ENCODE measurements at places on chromosomes 16 and 17.

DNA sequence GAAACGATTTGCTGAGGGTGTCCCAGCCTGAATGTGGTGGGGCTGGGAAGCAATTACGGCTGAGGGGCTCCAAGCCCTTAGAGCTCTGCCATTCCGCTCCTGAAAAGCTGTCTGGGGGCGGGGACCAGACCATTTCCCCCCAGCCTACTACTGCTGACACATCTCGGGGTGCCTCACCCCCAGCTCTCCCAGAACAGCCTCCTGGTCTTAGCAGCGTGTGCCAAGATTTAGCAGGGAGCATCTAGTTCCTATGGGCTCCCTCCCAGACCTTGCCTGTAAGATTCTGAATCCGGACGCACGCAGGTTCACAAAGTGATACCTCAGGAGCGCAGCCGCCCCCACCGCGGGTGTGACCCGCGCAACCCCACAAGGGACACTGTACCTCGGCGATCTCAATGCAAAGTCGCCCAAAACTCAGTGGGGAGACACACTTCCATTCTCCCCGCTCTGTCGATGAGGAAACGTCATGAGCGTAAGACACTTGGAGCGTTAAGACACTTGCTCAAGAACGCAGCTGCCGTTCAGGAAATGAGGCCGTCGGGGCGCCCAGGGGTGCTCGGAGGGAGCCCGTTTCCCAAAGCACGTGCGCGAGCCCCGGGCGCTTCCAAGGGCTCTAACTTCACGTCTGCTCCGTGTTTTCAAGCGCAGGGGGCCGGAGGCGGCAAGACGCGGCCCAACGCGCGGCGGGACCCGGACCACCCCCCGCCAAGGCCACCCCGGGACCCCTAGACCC is 629 bp downstream of the GEMIN4 start:
- no peak for DNase-seq

GRCh38 chr17:2704031-2704889 is 7.3 kb downstream of the CLUH start:
- no peak for DNase-seq

DNA sequence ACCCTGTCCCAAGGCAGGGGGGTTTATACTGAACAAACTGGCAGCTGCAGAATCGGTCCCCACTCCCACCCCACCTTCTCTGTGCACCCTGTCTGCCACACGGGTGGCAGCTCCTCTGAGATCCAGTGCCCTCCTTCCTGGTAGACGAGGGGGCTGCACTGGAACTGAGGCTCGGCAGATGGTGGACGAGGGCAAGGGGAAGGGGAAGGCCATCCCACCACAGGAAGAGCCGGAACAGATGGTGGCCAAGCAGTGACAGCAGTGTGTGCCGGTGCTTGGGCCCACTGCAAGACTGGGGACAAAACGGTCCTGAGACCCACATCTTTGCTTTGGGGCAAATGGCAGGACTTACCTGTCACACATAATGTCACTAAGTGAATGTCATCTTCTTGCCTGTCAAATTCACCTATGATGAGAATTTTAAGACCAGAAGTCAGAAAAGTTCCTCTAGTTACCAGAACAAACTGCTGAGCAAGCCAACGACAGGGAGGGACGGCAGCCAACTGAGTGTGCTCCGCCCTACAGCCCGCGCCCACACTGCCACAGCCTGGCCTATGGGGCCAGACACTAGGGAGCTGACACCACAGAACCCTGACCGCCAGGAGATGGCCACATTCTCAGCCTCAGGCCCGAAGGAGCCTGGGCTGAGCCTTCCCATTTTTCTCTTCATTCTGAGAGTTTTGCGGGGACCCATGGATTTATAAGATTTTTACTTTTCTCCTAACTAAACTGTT is 14.4 kb downstream of the NTAN1 start:
- no peak for DNase-seq

DNA sequence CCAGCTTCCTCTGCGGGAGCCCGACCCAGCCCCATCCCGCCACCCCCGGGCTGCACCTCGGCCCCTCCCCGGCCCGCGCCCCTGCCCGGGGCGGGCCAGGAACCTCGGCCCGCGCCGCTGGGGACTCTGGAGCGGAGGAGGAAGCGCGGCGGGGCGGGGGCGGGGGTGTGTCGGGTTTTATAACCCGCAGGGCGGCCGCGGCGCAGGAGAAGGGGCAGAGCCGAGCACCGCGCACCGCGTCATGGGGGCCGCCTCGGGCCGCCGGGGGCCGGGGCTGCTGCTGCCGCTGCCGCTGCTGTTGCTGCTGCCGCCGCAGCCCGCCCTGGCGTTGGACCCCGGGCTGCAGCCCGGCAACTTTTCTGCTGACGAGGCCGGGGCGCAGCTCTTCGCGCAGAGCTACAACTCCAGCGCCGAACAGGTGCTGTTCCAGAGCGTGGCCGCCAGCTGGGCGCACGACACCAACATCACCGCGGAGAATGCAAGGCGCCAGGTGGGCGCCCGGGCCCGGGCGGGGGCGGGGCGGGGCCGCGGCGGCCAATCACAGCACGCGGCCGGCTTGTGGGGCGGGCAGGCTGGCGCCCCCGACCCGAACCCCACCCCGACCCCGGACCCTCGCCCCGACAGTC is at the start of gene ACE:
ACE (plus strand) TSS at position 208 of the 626 bp plus-strand sequence; CDS start at position 242, 34 bp downstream.
- DNase-seq = no peak

DNA sequence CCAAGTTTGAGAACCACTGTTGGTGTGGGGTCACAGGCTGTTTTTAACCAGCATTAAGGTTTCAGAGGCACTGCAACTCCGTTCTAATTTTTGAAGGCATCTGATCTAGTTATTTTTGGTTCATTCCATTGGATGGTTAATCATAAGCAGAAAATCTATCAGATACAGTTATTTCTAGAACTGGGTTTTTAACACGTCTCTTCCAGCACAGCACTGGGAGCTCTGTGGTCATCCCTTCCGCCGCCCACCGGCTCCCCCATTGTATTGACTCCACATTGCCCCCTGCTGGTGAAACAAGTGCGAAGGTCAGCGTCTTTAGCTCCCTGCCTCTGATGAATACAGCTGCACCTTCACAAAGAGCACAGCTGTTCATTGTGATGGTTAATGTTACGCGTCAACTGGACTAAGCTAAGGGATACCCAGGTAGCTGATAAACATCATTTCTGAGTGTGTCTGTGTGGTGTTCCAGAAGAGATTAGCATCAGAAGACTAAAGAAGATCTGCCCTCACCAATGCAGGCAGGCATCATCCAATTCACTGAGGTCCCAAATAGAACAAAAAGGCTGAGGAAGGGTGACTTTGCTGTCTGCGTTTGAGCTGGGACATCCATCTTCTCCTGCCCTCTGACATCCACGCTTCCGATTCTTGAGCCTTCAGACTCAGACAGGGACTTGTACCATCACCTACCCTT is 8.5 kb downstream of the CCL18 start:
- peak; percentile 24 for DNase-seq

DNA sequence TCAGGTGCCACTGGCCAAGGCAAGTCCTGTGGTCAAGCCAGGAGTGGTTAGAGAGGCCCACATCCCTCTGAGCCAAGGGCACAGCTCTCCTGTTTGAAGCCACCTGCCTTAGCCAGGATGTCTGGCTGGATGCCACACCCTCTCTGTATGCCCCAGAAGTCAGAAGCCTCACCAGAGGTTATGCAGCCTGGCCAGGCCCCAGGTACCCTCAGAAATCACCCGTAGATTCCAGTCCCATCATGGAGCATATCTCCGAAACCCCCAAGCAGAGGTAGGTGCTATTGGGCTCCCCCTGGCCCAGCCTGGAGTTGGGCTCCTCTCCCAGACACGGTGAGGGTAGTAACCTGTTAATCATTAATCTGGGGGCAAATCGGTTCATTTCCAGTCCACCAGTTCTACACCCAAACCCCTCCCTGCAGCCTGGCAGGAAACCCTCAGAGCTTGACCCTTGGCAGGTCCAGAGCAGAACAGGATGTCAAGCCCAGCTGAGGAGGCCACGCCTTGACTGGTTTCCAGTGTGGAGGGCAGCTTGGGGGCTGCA is 60.6 kb upstream of the TMEM97 start:
- no peak for DNase-seq

GRCh38 chr16:84294531-84295142 is at the start of gene WFDC1:
WFDC1 (plus strand) TSS chr16:84294878; CDS start chr16:84294972, 94 bp downstream.
- DNase-seq = no peak

GRCh38 chr16:11217651-11218603 is 38.1 kb downstream of the SOCS1 start:
- DNase-seq = no peak

DNA sequence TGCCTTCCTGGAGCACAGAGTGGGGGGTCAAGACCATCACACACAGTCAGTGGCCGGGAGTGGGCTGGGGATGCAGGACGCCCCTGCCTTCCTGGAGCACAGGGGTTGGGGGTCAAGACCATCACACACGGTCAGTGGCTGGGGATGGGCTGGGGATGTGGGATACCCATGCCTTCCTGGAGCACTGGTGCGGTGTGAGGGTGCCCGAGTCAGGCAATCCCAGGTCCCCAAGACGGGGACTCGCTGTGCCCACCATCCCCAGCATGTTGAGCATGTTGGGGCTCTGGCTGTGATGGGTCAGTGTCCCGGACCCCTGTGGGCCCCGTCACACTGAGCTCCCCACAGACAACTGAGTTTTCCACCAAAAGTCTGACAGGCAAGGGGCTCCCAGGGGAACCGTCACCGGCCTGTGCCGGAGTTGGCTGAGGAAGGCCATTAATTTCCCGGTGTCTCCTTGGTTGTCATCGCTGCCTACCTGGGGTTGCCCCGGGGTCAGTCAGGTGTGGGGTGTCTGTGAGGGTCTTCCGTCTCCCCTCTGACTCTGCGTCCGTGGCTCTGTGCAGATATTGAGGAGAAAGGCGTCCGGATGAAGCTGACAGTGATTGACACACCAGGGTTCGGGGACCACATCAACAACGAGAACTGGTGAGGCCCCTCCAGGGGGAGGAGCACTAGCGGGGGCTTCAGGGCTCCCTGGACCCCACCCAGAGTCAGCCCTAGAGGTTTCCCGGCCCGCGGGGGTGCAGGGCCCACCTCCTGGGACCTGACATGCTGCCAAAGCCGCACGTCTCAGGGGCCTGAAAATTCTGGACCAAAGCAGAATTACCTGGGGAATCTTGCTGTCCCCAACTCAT is 347.1 kb downstream of the SEC14L1 start:
- DNase-seq = no peak

- DNase-seq = no peak
Measured at GRCh38 chr17:41836550-41837196, 641 bp upstream of the NT5C3B start.

- DNase-seq = no peak
Measured at GRCh38 chr16:74302341-74302740, 5.7 kb downstream of the PSMD7 start.

GRCh38 chr17:43316522-43317142 is 82.2 kb upstream of the ARL4D start:
- no peak for DNase-seq

DNA sequence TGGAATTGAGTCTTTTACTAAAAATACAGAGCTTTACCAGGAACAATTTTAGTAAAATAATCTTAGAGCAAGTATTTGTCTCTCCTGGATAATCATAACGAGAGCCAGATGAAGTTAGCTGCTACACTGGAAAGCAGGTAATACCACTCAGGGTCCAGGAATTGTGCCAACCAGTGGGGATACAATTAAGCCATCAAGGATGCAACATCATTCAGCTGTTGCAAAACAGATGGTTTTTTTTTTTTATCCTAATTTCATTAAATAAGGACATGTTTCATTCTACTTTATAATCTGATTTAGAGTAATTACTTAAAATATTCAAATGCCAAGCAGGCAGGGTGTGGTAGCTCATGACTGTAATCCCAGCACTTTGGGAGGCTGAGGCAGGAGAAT is 10.2 kb downstream of the MMD start:
- no peak for DNase-seq

DNA sequence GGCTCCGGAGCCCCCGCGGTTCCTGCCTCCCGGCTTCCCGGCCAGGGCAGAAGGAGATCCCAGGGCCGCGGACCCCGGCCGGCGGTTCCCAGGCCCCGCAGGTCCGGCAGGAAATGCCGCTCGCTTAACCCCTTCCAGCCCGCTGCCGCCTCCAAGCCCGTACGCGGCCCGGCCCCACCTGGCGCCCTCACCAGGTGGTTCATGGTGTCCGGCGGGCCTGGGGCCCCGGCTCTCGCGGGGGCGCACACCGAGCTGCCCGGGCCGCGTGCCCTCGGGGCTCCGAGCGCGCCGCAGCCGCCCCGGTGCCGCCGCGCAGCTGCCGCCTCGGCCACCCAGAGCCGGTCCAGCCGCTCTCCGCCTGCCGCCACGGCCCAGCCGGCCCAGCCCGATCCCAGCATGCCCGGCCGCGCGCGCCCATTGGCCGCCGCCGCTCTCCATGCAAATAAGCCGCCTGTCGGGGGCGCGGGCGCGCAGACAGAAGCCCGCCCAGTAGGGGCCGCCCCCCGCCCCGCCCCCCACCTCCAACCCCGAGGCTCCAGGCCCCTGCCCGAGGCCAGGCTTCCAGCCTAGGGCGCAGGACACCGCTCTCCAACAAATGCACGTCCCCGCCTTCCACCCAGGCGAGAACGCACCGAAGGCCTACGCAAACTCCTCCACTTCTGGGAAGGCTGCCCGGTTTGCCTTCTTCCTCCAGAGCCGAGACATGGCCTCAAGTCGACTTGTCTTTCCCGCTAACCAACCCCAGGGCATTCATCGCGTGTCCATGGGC is at the start of gene BCAR1:
BCAR1 (minus strand) TSS at position 345 of the 769 bp plus-strand sequence; CDS start at position 203, 142 bp downstream.
- DNase-seq = no peak

DNA sequence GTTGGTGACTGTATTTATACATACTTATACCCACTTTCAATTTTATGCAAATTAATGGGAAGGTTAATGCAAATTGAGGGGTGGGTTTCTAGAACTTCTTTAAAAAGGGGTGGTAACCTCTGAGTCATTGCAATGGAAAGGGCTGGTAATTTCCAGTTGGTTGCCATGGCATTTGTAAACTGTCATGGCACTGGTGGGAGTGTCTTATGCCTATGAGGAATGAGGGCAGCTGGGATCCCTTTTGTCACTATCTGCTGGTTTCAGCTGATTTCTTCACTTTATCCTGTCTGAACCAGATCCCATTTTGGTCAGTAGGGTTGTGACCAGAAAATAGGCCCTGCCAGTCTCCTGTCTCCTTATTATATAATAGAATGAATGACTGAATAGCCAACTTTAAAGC is 1006.7 kb upstream of the GOT2 start:
- DNase-seq = no peak

DNA sequence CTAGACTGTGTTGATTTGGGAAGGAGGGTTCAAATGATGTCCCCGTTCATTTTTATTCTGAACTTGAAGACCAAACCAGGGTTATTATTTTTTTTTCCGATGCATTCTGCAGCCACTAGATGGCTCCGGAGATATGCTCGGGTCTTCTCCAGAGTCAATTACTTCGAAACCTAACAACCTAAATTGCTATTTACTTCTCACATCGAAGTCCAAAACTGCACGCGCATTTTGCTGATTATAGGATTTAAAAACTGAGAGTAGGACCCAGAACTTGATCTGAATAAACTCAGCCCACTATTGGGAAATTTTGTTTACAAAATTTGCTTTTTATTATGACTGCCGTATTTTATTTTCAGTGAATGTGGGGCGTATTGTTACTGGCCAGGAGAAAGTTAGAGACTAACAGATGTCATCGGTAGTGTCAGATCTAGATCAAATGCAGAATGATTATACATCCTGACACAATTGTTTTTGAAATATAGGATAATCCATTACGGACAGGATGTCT is 263.8 kb downstream of the HS3ST3A1 start:
- peak; percentile 54 for DNase-seq

- no peak for DNase-seq
Measured at GRCh38 chr16:12293017-12293618, 316.6 kb downstream of the SNX29 start.

GRCh38 chr17:3801792-3802191 is 804 bp upstream of the ITGAE start:
- no peak for DNase-seq

GRCh38 chr16:69386596-69386995 is 789 bp upstream of the TERF2 start:
- no peak for DNase-seq

Measured in HCT116 (cell line).